CD4-positive, alpha-beta T cell treated with Interleukin-2 at 100 ng/mL for 4 hours (primary cell): ENCODE measurements at places on chromosomes 7 and 10.
A peak's percentile ranks its signal among the peaks of the same experiment; 100 is the strongest.

DNA sequence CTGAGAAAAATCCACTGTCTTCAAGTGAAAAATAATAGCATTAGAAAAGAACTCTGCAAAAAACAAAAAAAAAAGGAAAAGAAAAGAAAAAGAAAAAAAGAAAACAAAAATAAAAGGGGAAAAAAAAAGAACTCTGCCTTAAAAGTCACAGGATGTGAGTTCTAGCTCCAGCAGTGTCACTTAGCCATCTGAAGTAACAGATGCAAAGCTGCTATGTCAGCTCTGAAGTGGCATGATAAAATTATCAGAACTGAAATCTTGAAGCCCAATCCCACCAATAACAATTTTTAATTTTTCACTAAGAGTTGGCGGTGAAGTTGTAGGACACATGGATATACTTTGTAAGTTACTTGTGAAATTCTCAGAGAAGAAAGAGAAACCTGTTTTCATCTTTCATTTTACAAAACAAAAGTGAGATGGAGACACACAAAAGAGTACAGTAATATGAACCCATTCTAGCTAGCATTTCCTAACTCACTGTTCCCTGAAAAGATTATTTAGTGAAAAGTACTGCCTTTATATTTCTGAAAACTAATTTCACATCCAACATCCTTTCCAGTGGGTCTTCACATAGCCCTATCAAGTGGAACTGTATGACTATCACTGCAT is 103.5 kb downstream of the ELAPOR2 start:
- DNase-seq, result no peak

DNA sequence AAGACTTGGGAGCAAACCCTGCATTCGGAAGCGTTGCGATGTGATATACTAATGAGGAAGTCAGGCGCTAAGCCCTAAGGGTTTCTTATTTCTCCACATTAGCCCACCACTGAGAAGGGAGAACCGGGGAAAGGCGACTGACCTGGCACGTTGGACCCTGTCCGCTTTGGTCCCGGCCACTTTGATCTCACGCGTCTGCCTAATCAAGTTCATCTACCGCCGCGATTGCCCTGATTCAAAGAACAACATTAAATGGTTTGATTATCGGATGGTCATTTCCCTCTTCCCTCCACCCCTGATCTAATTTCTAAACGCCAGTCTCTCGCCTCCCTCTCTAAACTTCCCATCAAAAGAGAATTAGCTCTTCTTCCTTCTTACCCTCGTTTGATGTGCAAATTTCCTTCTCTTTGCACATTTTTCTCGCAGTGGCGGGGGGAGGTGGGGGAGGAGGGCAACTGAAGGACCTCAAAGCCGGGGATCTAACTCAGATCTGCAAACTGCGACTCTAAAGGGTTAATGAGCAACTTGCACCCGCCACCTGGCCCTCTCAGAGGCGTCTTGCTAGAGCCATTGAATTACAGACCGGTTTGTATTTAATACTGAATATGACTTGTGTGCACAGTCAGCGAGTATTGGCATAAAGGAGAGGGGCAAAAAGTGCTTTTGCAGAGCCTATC is 687 bp upstream of the DKK1 start:
- no peak for DNase-seq

GRCh38 chr7:5514440-5515035 is 90.9 kb upstream of the TNRC18 start:
- no peak for DNase-seq

DNA sequence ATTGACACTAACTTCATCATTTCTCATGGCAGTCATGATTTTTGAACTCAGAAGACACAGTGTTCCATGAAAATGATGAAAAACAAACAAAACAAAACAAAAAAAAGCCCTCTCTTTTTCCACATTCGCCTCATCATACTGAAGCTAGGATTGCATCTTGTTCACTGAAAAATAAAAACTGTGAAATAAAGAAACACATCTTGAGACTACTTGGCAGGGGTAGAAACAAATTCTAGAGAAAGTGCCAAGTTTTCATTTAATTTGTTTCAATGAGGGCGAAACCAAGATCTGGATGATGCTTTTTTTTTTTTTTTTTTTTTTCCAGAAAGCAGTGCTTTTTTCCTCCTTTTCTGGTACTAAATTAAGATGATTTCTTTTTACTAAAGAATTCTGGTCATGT is 350.4 kb upstream of the ETV1 start:
- no peak for DNase-seq

GRCh38 chr7:17815318-17815717 is 125.0 kb downstream of the SNX13 start:
- DNase-seq, result no peak

DNA sequence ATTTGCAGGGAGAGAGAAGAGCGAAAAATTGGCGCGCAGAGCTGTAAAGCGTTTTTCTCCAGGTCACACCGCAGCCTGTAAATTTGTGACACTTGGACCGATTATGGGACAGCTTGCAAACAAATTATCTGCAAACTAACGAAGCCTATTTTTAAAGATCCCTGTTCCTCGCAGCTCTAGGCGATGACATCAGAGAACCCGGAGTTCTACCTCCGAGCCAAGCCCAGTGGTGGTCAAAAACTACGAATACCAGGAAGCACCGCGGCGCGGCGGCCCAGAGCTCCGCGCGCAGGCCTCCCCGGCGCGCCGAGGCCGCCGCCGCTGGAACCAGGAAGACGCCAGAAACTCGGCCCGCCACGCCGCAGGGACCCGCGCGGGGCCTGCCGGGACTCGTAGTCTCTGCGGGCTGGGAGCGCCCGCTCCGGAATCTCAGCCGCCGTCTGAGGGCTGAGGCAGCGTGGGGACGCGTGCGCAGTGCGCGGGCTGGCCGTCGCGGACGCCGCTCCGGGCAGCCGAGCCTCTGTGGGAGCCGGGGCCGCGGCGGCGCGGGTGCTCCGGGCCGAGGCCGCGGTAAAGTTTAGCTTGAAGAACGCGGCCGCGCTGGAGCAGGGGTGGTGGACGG is at the start of gene PLEKHA1:
PLEKHA1 (plus strand) TSS at position 472 of the 622 bp plus-strand sequence. CDS start 18,493 bp downstream, outside the sequence.
- DNase-seq, result peak; percentile 94

DNA sequence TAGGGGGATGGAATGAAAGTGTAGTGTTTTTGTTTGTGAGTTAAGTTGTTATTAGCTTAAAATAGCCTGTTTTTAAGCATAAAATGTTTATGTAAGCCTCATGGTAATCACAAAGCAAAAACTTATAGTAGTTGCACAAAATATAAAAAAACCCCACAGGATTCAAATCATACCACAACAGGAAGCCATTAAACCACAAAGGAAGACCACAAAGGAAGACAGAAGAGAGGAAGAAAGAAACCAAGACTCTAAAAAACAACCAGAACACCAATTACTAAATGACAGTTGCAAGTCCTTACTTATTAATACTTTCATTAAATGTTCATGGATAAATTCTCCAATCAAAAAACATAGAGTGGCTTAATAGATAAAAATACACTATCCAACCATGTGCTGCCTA is 63.6 kb downstream of the ANKRD7 start:
- DNase-seq, result peak; percentile 6

DNA sequence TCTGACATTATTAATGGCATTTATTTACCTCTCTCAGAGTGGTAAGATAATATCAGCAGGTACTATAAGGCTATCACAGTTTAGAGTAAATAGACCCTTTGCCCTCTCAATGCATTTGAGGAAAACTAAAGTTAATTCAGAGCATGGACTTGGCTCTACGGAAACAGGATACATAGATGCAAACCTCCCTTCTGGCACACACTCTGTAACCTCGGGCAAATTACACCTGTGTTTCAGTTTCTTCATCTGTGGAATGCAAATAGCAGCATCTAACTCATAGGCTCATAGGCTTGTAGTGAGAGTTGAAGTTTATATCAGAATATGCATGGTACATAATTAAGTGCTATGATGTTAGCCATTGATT is 5.6 kb downstream of the RAPGEF5 start:
- no peak for DNase-seq

DNA sequence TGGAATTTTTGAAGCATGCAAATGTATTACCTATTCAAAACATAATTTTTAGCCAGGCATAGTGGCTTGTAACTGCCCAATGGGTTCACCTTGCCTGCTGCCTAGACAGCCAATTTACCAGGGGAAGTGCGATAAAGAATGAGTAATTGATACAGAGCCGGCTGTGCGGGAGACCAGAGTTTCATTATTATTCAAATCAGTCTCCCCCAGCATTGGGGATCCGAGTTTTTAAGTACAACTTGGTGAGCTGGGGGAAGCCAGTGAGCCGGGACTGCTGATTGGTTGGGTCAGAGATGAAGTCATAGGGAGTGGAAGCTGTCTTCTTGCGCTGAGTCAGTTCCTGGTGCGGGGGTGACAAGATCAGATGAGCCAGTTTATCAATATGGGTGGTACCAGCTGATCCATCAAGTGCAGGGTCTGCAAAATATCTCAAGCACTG is 29.1 kb upstream of the NRBF2 start:
- no peak for DNase-seq

GRCh38 chr7:157016352-157017041 is 6.0 kb upstream of the MNX1 start:
- DNase-seq, result no peak

DNA sequence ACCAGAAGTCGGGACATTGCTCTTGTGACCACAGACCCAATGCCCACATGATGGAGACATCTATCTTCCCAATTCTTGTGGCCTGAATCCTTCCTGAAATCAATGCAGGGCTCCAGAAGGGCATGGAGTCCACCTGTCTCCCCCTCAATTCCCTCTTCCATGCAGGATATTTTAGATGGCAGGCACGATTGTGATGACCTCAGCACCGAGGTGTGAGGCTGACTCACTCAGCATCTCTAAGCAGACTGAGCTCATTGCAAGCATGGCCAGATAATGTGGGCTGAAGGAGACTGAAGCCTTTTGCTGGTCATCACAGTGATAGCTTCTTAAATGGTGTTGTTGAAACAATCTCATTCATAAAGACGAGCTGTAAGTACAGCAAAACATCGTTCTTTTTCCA is 374.9 kb upstream of the PODXL start:
- no peak for DNase-seq

- DNase-seq, result peak; percentile 2
These were observed 830 bp downstream of the TRUB1 start for GRCh38 chr10:114938856-114939193.

DNA sequence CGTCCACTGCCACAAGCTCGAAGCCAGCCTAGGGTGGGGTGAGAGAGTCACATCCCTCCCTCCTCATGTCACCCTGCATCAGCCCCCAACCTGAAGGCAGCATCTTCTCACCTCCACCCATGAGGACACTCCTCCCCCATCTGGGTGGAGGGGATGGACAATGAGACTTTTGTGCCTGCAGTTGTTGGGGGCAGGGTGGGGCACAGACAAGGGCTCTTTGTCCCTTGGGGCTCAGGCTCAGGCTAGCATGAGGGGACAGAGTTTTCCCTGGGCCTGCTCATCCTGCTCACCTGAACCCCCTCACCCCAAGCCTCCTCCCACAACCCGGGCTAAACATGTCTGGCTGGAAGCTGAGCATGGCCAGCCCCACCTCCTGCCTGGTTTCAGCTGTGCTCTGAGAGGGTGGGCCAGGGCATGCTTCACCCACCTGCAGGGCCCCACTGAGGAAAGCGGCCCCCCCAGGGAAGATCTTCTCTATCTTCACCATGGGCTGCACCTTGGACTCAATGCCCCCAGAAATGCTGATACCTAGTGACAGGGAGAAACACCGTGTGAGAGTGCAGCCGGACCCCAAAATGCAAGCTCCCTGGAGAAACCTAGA is 9.3 kb downstream of the LZTS2 start:
- no peak for DNase-seq
